ENCODE measurements at places on chromosomes 2 and 18.

DNA sequence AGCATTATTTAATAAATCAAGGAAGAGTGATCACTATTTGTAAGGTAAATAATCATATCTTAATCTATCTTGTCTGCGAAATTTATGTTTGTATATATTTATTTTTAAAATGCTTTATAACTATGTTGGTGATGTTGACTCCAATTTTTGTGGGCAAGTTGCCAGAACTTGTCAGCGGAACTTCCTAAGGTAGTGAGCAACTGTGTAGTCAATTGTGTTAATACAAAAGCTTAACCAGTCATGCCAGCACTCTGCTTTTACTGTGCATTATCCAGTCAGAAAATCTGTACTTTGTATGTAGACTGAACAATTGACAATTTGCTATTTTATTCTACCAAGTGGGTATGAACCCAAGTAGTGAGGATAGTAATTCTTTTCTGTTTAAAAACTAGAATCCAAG, 61.9 kb upstream of the RND3 start:
- DNase-seq = no peak

DNA sequence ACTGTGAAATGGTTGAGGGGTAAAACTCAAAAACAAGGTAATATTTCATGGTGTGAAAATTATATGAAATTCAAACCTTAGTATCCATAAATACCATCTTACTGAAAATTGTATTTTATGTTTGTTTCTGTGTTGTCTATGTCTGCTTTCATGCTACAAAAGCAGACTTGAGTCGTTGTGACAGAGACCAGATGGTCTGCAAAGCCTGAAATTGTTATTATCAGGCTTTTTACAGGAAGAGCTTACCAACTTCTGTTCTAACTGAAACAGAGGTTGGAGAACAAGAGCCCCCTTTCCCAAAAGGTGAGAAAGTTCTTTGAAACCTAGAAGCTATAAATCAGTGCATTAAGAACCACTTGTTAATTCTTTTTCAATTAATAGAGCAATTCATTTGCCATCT, 110.0 kb downstream of the COL4A4 start:
- DNase-seq = no peak

DNA sequence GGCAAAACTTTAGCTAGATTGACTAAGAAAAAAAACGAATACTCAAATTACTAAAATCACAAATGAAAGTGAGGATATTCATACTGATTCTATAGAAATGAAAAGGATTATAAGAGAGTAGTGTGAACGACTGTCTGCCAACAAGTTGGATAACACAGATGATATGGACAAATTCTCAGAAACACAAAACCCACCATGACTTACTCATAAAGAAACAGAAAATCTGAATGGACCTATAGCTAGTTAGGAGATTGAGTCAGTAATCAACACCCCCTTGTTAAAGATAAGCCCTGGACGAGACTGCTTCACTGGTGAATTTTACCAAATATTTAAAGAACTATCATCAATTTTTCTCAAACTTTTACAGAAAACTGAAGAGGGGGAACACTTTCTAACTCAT, 108.8 kb upstream of the TMEM200C start:
- DNase-seq = no peak

DNA sequence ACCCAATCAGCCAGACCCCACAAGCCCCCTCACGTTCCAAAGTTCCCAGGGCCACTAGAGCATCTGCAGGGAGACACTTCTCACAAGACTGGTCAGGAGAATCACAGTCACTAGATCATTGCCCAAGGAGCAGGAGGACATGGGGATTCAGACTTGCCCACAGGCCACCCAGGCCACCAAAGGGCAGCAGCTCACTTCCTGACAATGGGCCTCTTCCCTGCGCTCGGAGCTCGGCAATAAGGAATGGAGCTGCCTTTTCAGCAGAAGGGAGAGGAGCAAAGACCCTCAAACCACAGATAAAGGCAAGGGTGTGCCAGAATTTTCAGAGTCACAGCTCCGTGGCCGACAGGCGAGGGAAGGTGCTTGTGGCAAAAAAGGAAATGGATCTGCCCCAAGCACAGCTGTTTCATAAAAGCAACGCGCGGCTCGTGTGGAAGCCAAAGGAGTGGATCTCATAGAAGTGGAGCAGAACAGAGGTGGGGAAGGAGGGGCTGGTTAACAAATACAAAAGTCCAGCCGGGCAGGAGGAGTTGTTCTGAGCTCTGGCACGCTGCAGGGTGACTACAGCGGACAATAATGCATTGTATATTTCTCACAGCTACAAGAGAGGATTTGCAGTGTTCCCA, 72.1 kb downstream of the EDAR start:
- no peak for DNase-seq

GRCh38 chr18:43875511-43875910, 598.2 kb upstream of the SYT4 start:
- DNase-seq = no peak

- no peak for DNase-seq
These were observed 73.7 kb downstream of the RBMS1 start for GRCh38 chr2:160419776-160420505.

DNA sequence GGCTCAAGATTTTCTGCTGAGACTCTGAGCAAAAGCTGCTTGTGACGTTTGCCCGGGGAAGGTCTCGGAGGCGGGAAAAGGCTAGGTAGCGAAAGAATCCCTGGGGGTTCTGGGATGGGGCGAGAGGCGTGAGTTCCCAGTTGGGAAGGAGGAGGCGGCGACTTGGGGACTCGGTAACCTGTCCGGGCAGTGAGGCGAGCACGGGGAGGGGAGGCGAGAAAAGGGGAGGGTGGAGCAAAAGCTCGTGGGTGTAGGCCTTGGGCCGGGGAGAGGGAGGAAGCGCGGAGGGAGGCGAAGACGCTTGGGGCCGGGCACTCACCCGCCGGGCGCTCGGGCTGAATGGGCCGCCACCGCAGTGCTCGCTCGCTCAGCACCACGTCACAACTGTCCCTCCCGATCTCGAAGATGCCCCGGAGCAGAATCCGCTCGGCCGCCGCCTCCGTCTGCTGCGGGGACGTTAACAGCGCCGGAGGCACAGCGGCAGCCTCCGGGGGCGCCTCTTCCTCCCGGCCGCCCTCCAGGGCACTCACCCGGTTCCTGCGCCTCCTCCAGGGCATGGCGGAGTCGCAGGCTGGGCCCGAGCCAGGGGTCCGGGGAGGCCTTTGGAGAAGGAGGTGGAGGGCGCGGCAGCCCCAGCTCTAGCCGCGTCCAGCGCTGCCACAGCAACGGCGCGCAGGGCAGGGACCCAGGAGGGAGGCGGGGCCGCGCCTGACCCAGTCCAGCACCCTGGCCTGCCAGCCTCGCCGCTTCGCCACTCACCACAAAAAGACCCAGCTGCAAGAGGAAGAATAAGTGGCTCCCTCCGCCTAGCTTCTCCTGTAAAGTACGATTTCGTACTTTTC, at the start of gene CERKL:
Gene CERKL (minus strand): TSS at position 656 of the 842 bp plus-strand sequence. CDS start 99 bp downstream, at position 557.
- DNase-seq = peak; percentile 57

DNA sequence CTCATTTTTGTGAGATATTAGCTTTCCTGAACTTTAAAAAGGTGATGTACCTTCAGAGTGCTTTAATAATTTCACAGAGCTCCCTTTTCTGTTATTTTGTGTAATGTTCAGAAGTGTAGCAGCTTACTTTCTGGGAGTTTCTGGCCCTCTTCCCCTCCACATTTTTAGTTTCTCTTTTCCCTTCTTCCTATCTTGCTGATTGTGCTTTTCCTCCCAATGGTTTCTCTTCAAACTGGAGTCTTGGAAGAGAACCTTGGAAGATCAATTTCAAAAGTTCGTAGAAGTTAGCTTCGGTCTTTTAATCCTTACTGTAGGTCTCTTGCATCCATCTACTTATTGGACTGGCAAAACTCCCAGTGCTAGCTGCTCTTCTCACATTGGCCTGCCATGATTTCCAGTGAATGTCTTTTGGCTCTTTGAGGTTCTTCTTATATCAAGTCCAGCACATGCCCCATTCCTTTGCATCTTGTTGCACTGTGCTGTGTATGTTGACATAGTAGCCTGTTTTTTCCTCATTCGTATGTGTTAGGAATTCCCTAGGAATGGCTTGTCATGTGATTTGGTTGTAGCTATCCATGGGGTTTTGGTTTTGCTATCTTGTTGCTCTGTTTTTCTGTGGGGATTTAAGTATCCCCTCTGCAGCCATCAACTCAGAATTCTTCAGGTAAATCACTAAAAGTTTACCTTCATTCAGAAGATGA, 7.8 kb downstream of the CCNT2 start:
- no peak for DNase-seq

DNA sequence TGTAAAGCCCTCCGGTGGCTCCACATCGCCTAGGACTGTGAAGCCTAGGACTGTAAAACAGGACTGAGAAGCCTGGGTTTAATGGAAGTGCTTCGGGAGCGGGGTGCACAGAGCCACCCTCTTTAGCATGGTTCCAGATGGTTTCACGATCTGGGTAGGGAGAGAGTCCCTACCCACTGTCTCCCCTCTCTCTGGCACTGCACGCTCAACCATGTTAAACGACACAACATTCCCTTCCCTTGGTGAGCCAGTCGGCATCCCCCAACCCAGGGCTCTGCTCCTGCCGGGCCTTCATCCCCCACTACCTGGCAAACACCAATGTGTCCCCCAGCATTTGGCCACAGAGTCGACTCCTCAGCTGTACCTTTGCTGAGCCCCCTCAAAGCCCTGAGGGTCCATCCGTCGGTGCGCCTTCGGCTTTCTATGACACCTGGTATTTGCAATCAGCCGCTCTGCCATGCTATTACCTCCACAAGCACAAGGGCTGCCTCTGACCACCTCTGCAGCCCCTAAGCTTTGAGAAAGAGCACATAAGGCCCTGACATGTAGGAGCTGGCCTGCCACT, 1.1 kb downstream of the COPS9 start:
- no peak for DNase-seq

DNA sequence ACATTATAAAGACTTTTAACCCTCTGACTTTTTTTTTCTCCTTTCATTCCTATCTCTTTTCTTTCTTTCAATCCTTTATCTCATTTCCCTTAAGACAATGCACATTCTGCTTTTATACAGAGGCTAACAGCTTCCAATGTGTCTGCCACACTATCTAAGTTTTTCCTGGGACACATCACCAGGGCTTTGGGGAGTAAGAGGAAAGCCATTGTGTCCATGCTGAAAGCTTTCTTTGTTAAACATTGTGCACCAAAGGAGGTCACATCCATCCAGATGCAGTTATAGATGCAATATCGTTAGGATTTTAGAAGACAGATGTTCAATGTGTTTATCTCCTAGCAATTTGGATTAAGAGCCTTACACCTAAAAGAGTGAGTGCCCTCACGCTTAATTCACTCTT, 534.1 kb downstream of the CNTNAP5 start:
- DNase-seq = no peak

- no peak for DNase-seq
These were observed 35.7 kb downstream of the ATP8B1 start for GRCh38 chr18:57767259-57768050.

GRCh38 chr2:169034256-169034655, 3.1 kb upstream of the ABCB11 start:
- DNase-seq = no peak

All from GM13977 (cell line).